ENCODE measurements at places on chromosomes 11 and 22. TPM values are rescaled to one million over a fixed set of nuclear protein-coding genes. Genes with fewer than 3 reads are reported as not detected.

Gene FAT3
- total RNA-seq, result under 0.01 TPM

Gene TRIM49
- not detected for total RNA-seq

Gene PATE4
- not detected for total RNA-seq

Gene CFAP68
- 4.1 TPM for total RNA-seq

Gene PHETA2
- total RNA-seq, result 31.1 TPM

Gene MMP10
- total RNA-seq, result 3.5 TPM

Gene PTPRCAP
- 0.51 TPM for total RNA-seq

Gene VSIG10L2
- total RNA-seq, result not detected

Gene NUDT8
- total RNA-seq, result 15.5 TPM

Gene FXYD2
- total RNA-seq, result 0.64 TPM

All from dermis microvascular lymphatic vessel endothelial cell (primary cell).